ENCODE measurements at places on chromosomes 6 and 20.

DNA sequence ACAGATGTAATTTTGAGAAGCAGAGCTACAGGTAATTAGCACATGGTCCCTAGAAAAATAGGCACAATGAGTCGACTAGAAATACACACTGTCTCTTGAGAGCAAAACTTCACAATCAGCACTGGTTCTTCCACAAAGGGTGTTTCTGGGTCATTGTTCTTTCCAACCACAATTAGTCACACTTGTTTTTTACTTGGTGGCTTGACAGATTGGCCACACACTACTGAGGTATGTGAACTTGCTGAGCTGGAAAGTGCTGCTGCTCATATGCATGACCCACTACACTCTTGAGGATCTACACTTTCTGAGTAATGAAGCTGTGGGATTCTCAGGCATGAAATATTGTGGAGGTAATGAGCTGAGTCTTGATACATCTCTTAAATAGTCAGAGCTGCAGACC lies 347.7 kb downstream of the BCKDHB start:
- no peak for DNase-seq

- no peak for DNase-seq
Observed at GRCh38 chr6:5854899-5855298, 151.8 kb downstream of the NRN1 start.

DNA sequence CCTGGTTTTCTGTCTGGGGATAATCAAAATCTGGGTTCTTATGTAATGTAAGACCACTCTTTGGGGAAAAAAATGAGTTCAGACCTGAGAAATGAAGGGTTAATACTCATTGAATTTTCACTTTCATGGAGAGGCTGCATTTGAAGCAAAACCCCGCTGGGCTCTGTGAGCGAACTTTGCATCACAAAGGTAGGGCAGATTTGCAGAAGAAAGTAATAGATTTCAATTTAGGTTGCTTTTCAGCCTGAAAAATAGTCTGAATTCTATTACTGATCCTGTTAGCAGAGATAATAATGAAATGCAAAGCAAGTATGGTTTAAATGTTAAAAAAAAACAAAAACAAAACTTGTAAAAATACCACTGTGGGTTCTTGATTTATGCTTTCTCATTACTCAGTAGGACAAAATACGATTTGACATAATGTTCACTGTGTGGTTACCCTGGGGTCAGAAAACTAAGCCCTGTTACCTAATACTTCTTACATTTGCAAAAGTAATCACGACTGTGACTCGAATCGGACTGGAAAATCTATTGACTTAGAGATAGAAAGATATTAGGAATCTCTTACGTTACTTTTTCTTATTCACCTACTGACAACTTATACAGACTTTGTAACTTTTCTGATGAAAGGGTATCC lies 72.2 kb downstream of the UST start:
- DNase-seq: no peak

DNA sequence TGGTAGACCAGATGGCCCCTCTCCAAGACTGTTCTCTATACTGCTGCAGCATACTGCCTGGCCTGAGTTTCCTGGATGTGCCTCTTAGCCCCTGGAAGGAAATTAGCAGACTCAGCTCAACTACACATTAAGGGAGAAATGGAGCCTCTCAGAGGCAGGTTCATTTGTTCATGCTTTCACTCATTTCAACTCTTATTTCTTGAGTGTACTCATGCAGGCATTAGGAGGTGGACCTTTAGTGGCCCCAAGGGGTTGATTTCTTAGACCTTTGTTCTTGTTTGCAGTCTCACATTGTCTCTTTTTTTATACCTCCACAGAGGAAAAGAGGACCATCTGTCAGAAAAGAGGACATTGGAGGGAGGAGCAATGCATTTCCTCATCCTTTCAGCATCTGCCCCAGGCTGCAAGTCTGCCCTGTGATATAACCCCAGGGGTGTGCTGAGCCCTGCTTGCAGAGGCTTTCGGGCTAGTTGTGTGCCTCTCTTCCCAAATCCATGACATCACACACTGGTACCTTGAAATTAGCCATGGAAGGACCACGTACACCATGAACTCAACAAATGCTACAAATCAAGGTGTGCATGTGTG lies 456.2 kb downstream of the CD83 start:
- no peak for DNase-seq

DNA sequence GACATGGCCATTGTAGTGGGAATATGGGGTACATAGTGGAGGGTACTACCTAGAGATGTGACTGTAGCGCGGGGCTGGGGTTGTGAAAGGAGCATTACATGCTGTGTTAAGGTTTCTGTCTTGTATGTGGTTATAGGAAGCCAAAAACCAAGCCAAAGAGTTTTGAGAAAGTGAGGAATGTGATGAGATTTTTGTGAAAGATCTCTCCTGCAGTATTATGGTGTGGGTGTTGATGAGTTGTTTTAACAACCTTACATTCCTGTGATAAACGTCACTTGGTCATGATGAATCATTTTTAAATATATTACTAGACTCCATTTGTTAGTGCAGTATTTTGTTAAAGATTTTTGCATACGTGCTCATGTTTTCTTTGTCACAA lies 48.9 kb downstream of the ZFAND3 start:
- no peak for DNase-seq

GRCh38 chr20:62820208-62820961 lies 3.5 kb downstream of the COL9A3 start:
- DNase-seq: no peak

GRCh38 chr20:43825051-43825402 lies 89.6 kb upstream of the TOX2 start:
- no peak for DNase-seq

DNA sequence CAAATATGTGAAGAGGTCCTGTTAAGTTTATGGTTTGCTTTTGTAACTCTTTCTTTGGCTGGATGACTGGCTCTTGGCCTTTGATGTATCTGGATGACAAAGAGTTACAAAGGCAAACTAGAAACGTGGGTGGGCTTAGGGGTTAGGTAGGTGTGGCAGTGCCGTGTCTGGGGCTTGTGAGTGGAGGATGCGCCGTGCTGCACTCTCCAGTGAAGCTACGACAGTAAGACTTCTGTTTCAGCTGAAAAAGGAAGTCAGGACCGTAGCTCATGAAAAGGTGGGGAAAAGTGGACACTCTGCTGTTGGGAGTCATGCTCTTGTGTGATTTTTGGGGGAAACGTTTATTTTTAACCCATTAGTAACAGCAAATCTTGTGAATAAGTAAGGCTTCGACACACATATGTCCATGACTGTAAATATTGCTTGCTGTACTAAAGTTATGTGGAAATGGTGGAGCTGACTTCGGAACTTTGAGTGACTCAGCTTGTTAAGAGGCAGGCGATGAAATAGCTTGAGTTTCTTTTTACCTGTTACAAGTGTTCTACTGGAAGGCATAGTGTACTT lies 45.6 kb downstream of the DUSP22 start:
- no peak for DNase-seq

GRCh38 chr6:167817016-167817415 lies 9.7 kb upstream of the AFDN start:
- no peak for DNase-seq

GRCh38 chr6:158029668-158030230 lies 48.1 kb downstream of the SYNJ2 start:
- no peak for DNase-seq

GRCh38 chr6:169961772-169962561 lies 210.5 kb downstream of the ERMARD start:
- no peak for DNase-seq

DNA sequence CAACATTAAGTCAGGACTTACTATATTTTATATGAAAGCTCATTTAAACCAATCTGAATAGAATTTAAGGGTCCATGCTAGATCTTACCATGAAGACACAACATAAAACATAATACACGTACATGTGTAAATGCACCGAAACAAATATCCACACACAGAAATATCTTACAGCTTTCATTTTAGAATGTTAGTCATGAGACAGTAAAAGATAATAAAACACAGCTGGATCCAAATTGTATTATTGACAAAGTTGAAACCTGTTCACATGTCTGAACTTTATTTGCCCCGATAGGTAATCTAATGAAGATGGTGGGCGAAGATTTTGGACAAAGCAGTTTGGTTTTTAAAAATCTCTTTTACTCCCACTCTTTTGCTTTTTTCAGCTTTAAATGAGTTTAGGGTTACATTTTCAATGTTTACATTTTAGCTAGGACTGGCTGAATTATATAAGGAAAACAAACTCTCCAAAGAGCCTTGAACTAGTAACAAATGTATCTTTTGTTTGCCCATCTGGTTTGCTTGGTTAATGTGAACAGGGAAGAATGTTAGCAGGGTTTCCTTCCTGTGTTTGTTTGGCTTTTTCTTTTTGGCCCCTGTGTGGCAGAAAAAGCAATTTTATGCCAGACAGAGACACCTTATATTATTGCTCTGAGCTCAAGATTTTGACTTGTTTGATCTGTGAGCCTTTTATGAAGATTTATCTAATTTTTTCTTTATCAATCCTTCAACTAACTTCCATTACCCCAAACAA lies 5.1 kb upstream of the TMEM181 start:
- DNase-seq: no peak

DNA sequence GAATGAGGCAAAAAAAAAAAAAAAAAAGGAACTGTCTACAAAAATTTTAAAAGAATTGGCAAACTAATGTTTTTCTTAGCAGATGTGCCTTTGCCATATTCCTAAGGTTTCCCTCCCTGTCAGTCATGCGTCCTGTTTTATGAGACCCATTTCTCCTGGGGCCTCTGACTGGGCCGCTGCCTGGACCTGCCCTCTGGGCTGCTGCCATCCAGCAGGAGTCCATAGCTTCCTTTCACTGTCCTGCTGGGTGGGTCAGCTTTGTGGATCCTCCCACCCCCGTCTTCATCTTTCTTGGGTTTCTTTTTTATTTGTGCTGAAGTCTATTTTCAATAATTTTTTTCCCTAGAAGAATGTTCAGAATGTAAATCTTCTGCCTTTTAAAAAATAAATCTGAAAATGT lies 110.8 kb upstream of the SCP2D1 start:
- no peak for DNase-seq

DNA sequence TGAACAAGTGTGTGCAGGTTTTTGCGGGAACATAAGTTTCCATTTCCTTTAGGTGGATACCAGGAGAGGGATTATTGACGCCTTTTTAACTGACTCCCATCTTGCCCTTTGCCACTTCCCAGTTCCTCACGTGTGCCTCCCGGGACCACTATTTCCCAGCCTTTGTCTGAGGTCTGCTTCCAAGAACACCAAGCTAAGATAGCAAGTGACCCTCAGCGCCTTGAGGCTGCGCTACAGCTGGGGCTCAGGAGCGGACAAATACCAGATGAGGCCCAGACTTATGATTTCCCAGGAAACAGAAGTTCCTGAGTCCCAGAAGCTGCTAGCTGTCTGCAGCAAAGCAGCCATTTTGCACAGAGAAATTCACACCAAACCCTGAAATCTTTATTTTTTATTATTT lies 216.7 kb downstream of the SYNDIG1 start:
- DNase-seq: no peak

DNA sequence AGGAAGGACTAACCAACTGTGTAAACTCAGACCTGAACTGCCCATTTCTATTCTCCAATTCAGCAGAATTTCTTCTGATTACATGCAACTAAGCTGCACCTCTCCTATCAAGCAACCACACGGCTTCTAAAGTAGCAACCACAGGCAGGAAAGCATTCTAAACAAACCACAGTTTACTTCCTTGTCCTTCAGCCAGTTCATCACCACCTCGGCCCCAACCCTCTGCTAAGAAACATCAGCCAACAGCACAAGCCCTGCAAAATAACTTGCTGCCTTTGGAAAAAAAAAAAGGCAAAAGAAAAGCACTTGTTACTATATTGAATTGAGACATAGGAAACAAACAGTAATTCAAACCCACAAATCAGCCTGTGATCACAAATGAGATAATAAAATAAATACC lies 140.3 kb downstream of the NFATC2 start:
- no peak for DNase-seq

DNA sequence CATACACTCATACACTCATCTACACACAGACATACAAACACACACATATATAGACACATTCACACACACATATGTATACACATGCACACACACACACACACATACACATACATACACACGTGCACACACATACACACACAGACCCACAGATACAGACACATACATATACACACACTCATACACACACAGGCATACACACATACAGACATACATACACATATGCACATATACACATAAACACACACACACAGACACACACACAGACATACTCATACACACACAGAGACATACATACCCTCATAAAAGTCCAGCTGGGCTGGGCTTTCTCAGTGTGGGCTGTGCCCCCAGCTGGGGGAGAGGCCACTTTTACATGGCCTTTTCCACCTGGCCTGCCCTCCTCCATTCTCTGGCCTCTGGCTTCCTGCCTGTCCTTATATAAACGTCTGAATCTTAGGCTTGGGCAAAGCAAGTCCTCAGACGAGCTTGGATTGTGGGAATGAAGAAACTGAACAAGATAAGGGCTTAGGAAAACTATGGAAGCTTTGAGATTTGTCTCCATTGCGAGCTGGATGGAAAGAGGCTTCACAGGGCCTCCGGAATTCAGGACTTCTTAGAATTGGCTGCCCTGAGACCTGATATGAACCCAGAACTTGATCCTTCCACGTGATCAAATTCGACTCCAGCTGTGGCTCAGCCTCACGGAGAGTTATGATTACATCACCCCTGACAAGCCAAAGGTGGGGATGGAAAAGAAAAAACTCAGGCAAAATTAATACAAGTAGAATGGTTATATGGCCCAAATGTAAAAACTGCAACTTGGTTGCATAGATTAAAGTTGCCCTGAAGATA lies 22.5 kb upstream of the CST3 start:
- no peak for DNase-seq

- peak; percentile 34 for DNase-seq
Observed at GRCh38 chr6:3742426-3743344, 8.8 kb downstream of the PXDC1 start.

GRCh38 chr6:10405513-10405900 lies 9.4 kb downstream of the TFAP2A start:
- DNase-seq: no peak

GRCh38 chr6:150987371-150987828 lies 121.9 kb downstream of the MTHFD1L start:
- DNase-seq: no peak

GRCh38 chr6:98056955-98057354 lies 773.9 kb upstream of the MMS22L start:
- DNase-seq: no peak

DNA sequence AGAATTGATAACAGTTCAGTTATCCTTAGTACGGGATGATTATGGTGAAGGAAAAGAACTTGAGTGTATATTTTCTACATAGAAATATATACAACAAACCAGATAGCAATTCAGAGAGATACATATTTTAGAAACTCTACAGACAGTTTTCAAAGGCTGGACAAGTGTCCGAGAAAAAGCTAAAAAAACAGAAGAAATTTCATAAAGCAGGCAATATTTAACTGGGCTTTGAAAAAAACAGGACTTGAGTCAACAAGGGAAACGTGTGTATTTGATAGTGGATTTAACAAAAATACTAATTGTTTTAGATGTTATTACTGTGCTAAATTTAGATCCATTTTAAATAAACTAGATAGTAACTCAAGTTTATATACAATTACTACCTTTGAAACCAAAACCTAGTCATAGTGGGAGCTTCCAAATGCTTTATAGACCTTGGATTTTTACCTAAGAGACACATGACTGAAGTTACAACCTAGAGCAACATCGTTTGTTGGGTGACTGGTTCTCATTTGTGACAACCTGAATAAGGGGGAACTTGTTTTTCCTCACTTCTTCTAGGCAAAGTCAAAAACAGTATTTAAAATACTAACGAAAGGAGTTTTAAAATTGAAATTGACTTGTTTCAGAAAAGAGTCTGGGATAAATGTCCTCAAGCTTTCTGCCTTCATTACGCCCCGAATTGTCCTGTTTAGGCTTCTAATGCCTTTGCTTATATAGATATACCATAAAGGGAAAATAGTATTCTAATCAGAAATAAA lies 116.7 kb upstream of the PRSS16 start:
- DNase-seq: no peak

- no peak for DNase-seq
Observed at GRCh38 chr20:36607586-36608387, 2.2 kb downstream of the RAB5IF start.
